ENCODE measurements at places on chromosomes 13 and 19. TPM values are rescaled to one million over a fixed set of nuclear protein-coding genes. Genes with fewer than 3 reads are reported as not detected.
A peak's percentile ranks its signal among the peaks of the same experiment; 100 is the strongest.

GRCh38 chr19:10111405-10111811 is at the start of gene P2RY11:
TSS of gene P2RY11 (plus strand) at chr19:10111693. CDS start at chr19:10111722, 29 bp downstream.
- DNase-seq: peak; percentile 32

DNA sequence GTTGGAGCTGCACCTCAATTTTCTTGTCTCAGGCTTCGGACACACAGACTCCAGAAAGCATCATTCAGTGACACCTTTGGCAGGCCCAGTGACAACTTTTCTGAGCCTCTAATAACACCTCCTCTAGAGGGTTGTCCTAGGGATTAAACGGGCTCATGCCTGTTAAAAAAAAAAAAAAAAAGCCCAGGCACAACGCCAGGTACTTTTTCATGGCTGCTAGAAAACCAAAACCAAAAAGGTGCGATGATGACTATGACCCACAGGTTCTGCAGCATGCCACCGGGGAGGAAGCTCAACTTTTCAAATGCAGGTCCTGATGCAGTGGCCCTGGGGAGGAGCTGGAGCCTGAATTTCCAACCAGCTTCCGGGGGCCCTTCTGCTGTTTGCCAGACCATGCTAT is 184.2 kb downstream of the ABCC4 start:
- no peak for DNase-seq

CEACAM1 gene
- 1.6 TPM for total RNA-seq

CD177 gene
- total RNA-seq: not detected

- peak; percentile 71 for DNase-seq
Observed at GRCh38 chr19:3573858-3574637, 1.3 kb downstream of the HMG20B start.

KLF1 gene
- not detected for total RNA-seq

- peak; percentile 61 for DNase-seq
Observed at GRCh38 chr13:79393564-79394249, 12.3 kb downstream of the RBM26 start.

- DNase-seq: no peak
Observed at GRCh38 chr13:76929851-76930374, 18.4 kb upstream of the ACOD1 start.

DNA sequence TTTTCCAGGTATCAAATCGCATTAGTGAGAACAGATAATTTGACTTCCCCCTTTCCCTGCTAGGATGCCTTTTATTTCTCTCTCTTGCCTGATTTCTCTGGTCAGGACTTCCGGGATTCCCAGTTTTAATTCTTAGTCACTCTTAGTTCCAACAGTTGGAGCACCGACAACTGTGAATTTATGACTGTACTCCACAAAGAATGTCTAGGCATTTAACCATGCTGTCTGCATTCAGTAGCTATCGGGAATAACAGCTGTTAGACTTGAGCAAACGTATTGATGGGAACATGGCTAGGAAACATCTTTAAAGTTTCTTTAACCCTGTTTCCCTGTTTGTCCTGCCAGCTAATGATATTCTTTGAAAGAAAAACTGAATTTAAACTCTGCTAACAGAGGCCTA is 14.1 kb upstream of the SPACA7 start:
- DNase-seq: no peak

ZNF726 gene
- 3.3 TPM for total RNA-seq

Measured in CD4-positive, alpha-beta memory T cell (primary cell).